Stimulated activated CD8-positive, alpha-beta memory T cell treated with anti-CD3 and anti-CD28 coated beads, Interleukin-4, amount 100 ng/mL, for 4 hours (primary cell): ENCODE measurements at places on chromosomes 5 and 9.

DNA sequence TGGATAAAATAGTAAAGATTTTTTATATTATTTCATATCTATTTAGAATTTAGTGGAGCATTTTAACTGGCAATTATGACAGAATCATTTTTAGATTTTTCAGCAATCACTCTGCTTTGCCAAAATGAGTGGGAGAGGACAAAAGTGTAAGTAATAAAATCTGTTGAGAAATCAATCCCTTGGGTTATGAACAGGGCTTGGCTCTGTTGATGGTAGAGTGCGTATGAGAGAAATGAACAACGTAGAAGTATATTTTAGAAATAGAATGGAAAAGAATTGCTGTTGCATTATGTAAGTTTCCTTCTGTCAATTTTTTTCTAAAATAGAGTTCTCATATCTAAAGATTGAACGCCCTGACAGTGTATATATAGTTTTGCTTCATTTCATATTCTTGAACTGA lies 154.1 kb upstream of the PRDM9 start:
- DNase-seq: no peak

DNA sequence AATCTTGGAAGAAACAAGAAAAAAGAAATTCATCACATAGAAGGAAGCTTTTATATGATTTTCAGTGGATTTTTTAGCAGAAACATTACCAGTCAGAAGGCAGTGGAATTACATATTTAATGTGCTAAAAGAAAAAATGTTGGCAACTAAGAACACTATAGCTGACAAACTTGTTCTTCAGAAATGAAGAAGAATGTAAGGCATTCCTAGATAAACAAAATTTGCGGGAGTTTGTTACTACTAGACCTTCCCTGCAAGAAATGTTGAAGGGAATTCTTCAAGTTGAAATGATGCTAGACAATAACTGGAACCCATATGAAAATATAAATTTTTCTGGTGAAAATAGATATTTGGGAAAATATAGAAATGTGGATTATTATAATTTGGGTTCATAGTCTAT lies 718.3 kb upstream of the GRAMD2B start:
- no peak for DNase-seq

- DNase-seq: no peak
Measured at GRCh38 chr5:60457233-60457632, 242.7 kb downstream of the DEPDC1B start.

GRCh38 chr5:179121667-179122111 lies 61.5 kb downstream of the ZNF354C start:
- DNase-seq: no peak

DNA sequence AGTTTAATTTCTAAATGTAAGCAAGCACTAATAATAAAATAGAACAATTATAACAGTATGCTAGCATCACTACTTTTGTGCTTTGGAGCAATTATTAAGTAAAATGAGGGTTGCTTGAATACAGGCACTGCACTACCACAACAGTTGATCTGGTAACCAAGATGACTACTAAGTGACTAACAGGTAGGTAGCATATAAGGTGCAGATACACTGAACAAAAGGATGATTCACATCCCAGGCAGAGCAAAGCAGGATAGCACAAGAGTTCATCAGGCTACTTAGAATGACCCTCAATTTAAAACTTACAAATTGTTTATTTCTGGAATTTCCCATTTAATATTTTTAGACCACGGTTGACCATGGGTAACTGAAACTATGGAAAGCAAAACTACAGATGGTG lies 48.0 kb upstream of the RGS7BP start:
- no peak for DNase-seq

- DNase-seq: no peak
Measured at GRCh38 chr5:2722901-2723300, 28.6 kb downstream of the IRX2 start.

DNA sequence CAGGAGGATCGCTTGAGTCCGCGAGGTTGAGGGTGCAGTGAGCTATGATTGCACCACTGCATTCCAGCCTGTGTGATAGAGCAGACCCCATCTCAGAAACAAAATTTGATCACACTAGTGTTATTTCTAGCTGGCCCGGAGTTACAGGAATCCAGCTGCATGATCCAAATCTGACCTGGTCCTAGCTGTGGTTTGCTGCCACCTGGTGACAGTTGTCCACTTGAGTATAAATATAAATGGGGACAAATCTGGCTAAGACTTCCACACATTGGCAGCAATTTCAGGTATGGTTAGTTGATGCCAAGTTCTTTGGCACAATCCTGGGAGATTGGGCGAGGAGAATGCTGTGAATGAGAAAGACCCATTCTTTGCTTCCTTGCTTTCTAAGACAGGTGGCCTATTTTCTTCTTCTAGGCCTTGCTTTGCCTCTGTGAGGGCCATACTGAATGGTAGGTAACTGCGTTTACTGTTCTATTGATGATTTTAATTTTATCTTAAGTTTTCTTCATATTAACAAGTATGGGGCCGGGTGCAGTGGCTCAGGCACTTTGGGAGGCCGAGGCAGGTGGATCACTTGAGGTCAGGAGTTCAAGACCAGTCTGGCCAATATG lies 35.4 kb downstream of the UBE2R2 start:
- DNase-seq: peak; percentile 12

GRCh38 chr9:116646661-116647514 lies 40.2 kb upstream of the TRIM32 start:
- no peak for DNase-seq

- no peak for DNase-seq
Measured at GRCh38 chr9:72207278-72207677, 58.0 kb downstream of the GDA start.

DNA sequence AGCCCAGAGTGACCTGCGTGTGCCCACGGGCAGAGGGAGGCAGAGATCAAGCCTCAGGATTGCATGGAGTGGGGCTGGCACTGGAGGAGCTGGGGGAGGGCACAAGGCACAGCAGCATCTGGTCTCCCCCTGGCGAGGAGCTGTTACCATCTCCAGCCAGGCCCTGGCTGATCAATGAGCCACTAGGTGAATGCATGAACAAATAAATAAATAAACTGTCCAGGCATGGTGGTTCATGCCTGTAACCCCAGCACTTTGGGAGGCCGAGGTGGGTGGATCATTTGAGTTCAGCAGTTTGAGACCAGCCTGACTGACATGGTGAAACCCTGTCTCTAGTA lies 14.3 kb upstream of the PSMB7 start:
- no peak for DNase-seq

- DNase-seq: no peak
Measured at GRCh38 chr5:114265432-114266060, 96.3 kb upstream of the KCNN2 start.

- no peak for DNase-seq
Measured at GRCh38 chr5:96516631-96517071, 83.6 kb upstream of the PCSK1 start.

GRCh38 chr9:132163457-132163875 lies 1.6 kb downstream of the NTNG2 start:
- no peak for DNase-seq

- DNase-seq: no peak
Measured at GRCh38 chr5:177128551-177128981, 5.0 kb upstream of the NSD1 start.

- no peak for DNase-seq
Measured at GRCh38 chr5:22460189-22460588, 393.0 kb downstream of the CDH12 start.

GRCh38 chr5:72067682-72068470 lies 39.4 kb upstream of the MAP1B start:
- DNase-seq: no peak

GRCh38 chr5:115022303-115022702 lies 147.4 kb downstream of the TRIM36 start:
- DNase-seq: no peak

GRCh38 chr5:132136906-132137305 lies 63.3 kb downstream of the CSF2 start:
- no peak for DNase-seq

DNA sequence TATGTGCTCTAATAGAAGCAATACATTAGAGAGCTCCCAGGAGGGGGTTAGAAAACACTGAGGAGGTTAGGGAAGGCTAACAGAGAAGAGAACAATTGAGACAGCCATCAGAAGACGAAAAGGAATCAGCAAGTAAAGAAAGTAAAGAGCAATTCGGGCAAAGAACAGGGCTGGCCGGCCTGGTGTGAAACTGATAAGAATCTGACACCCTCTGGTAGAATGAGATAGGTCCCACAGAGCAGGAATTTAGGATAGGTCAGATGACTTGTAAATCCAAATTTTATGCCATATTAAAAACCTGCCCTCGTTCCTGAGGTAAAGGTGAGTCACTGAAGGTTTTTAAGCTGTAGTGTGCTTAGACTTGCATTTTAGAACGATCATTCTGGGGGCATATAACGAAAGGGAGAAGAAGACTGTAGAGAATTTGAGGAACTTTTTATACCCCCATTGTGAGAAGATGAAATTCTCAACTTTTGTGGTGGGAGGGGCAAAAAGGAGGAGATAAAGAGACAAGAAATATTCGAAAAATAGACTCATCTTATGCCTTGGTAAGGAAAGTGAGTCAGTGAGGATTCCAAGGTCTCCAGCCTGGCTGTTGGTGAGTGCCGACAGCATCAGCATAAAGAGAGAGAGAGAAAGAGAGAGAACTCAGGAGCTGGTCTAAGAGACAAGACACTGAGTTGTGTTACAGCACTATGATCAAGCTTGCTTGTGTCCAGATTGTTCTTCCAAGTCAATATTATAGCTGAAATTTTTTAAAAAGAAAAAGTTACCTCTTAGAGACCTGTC lies 51.3 kb downstream of the TMEM167A start:
- no peak for DNase-seq

DNA sequence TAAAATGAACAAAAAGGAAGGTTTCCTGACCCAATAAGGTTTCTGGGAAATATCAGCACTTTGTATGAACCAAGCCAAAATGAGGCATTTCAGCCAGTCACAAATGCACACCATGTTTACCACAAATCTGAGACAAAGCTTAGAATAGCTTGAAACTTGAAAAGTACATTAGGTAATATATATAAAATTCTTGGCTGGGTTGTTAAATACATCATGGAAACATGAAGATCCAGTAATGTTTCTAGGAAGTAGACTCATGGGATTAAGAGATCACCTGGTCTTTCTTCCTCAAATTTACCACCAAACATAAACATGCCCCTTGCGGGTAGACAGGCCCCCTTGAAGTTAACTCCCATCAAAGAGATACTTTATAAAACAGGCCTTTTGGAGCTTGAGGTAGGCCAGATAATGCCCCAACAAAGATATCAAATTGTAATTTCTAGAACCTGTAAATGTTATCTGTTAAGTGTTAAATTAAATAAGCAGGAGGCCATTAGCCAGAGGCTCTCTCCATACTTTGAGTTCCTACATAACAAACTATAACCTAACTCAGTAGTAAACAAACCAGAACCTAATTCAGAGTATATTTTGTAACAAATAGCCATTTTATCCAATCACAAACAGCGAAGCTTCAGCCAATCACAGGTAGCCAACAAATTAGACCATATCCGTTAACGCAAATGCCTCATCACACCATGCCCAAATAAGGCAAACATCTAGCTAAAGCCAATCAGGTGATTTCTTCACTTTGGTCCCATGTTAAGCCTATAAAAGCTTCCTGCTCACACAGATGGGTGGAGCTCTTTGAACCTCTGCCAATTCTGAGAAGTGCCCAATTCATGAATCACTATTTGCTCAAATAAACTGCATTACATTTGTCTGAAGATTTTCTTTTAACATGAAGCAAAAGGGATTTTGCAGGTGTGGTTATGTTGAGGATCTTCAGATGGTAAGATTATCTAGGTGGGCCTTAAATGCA lies 127.9 kb upstream of the TARS1 start:
- no peak for DNase-seq

DNA sequence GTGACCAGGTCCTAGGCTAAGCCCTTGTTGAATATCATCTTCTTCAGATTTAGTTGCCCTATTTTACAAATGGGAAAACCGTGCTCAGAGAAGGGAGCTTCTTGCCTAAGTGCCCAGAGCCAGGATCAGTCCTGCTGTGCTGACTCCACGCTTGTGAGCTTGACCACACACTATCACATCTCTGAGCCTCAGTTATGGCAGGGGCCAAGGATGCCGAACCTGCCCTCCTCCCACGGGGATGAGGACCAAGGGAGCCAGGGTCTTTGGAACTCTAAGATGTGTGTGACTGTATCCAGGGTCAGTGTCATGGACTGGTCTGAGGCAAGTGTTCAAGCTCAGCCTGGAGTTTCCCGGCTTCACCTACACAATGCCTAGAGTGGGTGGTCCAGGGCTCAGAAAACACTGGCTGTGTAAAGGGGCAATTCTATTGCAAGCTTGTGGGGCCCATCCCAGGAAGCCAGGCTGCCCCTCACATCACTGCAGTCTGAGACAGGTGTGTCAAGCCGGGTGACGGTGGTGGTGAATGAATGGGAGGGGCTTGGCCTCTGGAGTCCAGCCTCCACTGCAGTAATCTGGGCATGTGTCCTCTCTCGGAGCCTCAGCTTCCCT lies 235.7 kb downstream of the PBX3 start:
- no peak for DNase-seq

DNA sequence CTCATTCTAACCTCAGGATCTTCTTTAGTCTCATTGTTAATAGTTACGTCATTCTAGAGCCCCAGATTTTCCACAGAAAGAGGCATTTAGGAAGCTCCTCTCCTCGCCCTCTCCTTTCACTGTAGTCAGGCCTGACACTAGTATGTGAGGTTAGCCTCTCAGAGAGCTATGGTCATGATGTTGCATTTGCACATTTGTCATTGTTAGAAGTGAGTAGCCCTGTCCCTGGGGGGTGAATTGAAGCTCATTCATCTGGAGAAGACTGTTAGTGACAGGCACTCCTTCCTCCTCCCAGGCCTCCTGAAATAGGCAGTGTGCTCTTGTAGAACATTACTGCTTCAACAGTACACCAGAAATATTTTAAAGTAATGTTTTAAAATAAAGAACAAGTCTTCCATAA lies 26.6 kb upstream of the LRRTM2 start:
- DNase-seq: no peak

GRCh38 chr9:19799784-19800183 lies 10.9 kb upstream of the SLC24A2 start:
- no peak for DNase-seq

DNA sequence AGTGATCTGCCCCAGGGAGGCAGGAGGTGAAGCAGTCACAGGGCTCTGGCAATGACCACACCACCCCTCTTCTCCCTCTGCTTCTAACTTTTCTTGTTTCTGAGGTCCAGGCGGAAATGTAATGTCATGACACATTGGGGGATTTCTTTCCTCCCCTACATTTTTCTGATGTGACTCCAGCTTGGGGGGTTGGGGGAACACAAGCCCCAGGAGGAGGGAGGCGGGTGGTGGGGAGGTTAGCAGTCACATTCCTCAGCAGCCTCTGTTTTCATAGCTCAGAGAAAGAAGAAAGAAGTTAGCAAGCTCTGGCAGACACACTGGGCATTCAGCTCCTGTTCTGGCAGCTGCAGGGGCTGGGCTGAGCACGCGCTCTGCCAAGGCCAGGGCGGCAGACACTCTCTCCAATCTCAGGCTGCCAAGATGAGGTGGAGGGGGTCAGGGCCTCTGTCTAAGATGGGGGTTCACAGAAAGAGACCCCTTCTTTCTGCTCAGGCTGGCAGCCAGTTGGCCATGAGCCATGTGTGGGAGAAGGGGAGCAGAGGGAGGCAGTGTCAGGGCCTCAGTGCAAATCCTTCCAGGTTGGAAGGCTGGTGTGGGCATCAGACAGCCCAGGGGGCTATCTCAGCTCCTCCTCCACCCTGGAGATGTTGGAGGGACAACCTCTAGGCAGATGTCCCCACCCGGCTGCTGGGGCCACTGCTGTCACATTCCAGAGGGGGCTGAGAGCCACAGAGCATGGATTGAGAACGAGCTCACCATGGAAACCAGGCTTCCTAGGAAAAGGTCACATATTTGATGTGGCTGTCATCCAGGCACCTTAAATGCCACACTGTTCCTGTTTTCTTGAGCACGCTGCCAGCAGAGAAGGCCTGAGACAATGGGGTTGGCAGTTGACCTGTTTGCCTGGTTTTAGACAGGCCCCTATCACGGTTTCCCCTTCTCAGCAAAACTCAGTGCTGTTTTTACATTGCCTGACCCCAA lies 20.1 kb upstream of the PFDN1 start:
- DNase-seq: no peak
